ENCODE measurements at places on chromosomes 7 and 10.

GRCh38 chr7:92397542-92397941, 49.7 kb upstream of the GATAD1 start:
- DNase-seq, result no peak

- DNase-seq, result no peak
Observed at GRCh38 chr7:31068006-31068675, 16.0 kb downstream of the ADCYAP1R1 start.

GRCh38 chr7:140084972-140085371, 22.2 kb upstream of the PARP12 start:
- DNase-seq, result no peak

DNA sequence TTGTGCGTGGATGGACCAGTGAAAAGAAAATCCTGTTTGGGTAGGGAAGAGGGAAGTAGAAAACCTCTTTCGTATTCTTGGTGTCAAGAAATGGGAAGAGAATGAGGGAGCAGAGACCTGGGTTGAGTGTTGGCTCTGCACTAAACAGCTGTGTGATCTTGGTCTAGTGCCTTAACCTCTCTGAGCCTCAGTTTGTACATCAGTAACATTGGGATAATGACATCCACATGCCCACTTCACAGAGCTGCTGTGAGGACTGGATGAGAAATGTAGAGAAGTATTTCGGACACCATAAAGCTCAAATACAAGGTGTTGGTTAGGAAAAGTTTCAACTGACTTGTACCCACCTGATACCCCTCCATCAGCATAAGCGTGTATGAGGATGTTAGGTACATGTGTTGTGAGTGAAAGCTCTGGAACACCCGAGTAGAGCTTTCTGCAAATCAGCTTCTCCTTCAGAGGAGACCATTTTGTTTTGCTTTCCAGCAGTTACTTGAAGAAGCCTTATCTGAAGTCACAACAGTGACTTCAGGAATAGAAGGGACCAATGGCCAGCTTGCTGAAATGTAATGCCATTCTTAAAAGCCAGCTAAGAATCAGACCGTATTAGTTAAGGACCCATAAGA, 11.2 kb downstream of the TRIM56 start:
- DNase-seq, result no peak

- DNase-seq, result no peak
Observed at GRCh38 chr10:4943821-4944220, 19.4 kb upstream of the AKR1C1 start.

DNA sequence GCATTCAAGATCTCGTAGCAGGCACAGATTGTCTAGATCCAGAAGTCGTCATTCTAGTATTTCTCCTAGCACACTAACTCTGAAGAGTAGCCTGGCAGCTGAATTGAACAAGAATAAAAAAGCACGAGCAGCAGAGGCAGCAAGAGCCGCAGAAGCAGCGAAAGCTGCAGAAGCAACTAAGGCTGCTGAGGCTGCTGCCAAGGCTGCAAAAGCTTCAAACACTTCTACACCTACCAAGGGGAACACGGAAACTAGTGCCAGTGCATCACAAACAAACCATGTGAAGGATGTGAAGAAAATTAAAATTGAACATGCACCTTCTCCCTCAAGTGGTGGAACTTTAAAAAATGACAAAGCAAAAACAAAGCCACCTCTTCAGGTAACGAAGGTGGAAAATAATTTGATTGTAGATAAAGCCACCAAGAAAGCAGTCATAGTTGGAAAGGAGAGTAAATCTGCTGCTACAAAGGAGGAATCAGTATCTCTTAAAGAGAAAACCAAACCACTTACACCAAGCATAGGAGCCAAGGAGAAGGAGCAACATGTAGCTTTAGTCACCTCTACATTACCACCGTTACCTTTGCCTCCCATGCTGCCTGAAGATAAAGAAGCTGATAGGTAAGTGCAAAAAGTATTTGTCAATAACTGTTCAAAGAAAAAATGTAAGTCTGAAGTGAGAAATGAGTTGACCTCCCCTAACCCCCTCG, 37.7 kb downstream of the CDK13 start:
- no peak for DNase-seq

DNA sequence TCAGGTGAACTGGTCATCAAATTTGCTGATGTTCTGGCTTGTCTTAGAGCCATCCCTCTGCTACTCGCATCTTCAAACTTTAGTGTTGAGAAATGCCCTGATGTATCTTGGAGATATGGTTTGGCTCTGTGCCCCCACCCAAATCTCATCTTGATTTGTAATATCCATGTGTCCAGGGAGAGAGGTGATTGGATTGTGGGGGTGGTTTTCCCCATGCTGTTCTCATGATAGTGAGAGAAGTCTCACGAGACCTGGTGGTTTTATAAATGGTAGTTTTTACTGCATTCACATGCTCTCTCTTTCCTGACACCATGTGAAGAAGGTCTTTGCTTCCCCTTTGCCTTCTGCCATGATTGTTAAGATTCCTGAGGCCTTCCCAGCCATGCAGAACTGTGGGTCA, 74.0 kb upstream of the AFAP1L2 start:
- DNase-seq, result no peak

DNA sequence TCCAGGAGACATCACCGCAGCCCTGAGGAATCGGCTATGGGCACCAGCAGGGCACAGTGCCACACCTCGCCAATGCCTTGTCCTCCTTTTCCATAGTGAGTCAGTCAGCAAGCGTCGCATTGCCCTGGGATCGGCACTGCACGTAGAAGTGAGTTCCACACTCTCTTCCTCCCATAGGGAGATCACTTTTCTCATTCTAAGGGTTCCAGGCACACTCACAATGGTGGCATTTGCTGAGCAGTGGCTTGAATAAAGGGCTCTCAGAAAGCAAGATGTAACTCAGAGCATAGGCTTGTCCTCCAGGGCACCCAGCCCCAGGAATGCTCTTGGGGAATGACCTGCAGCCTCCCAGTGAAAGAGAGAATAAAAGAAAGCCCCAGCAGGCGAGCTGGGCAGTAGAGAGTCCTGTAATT, 1.1 kb upstream of the VIM start:
- no peak for DNase-seq

GRCh38 chr7:37952240-37952639, 31.8 kb downstream of the EPDR1 start:
- DNase-seq, result no peak

DNA sequence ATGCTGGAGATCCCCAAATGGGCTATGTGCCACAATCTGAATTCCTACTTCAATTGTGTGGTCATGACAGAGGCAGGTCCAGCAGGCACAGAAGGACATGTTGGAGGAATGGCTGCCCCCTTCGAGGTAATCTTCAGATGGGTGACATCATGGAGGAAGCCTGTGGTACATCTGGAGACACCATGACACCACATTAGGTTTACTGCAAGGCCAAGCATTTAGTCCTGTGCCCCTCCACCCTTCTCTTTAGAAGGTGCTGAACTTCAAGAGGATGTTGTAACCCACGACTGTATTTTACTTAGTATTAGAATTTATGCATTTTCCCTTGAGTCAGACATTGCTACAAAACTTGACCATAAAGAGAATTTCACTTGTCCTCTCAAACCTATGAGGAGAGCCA, 75.1 kb upstream of the DDC start:
- DNase-seq, result no peak

DNA sequence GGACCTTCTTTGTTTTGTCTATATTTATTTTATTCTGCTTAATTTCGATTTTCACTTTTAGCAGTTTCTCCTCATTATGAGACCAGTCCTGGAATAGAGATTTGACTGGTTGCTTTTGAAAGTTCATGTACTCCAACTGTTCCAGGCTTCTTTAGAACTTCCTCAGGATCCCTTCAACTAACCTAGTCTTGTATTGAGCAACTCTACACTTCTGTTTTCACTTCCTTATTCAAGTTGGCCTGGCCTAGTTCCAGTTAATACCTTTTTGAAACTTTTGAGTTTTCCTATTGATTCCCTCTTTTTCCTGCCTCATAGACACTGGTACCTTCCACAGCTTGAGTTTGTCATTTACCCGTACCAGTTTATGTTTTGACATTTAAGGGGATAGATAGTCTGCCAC, 421.7 kb downstream of the ATRNL1 start:
- DNase-seq, result no peak

- no peak for DNase-seq
Observed at GRCh38 chr7:42902331-42902730, 9.5 kb downstream of the C7orf25 start.

GRCh38 chr7:138900035-138900828, 81.0 kb downstream of the KIAA1549 start:
- no peak for DNase-seq

DNA sequence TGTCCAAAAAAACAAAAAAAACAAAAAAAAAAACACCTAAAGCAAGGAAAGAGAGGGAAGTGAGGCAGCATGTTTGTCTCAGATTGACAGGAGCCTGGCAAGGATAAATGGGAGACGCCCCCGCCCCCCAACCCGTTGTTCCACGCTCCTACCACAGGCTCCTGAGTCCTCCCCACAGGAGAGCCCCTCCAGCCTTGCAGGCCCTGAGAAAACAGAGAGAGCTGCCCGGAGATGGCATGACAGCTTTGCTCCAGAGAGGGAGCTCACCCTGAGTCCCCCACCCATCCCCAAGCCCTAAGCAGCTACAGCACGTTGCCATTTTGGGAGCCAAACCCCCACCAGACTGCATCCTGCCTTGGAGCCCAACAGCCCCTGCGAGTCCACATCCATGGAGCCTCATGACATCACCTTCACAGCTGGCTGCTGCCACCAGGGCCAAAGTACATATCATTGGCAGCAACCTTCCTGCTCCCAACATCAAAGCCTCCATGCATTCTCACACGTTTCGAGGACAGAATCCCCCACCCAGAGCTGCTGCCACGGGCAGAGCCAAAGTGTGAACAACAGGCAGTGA, 1283.3 kb downstream of the TYW1 start:
- no peak for DNase-seq

- DNase-seq, result no peak
Observed at GRCh38 chr7:139181404-139181803, 49.6 kb upstream of the UBN2 start.

GRCh38 chr7:98456866-98457265, 56.0 kb upstream of the BAIAP2L1 start:
- DNase-seq, result no peak

GRCh38 chr7:132117636-132118035, 458.6 kb downstream of the PLXNA4 start:
- no peak for DNase-seq

DNA sequence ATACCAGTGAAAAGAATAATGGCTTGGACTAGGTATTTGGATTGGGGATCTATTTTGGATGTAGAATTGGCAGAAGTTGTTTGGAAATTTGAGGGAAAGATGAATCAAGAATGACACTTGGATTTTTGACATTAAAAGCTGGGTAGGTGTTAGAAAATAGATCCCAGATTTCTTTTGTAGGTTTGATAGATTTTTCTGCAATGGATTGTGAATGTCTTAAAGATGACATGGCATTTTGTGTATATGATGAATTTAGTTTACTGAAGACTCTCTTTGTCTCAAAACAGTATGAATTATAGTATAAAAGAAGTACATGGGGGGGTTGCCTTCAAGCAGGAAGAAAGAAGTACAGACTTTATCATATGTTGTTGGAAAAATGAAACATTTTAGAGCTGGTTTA, 75.8 kb downstream of the MPLKIP start:
- no peak for DNase-seq

DNA sequence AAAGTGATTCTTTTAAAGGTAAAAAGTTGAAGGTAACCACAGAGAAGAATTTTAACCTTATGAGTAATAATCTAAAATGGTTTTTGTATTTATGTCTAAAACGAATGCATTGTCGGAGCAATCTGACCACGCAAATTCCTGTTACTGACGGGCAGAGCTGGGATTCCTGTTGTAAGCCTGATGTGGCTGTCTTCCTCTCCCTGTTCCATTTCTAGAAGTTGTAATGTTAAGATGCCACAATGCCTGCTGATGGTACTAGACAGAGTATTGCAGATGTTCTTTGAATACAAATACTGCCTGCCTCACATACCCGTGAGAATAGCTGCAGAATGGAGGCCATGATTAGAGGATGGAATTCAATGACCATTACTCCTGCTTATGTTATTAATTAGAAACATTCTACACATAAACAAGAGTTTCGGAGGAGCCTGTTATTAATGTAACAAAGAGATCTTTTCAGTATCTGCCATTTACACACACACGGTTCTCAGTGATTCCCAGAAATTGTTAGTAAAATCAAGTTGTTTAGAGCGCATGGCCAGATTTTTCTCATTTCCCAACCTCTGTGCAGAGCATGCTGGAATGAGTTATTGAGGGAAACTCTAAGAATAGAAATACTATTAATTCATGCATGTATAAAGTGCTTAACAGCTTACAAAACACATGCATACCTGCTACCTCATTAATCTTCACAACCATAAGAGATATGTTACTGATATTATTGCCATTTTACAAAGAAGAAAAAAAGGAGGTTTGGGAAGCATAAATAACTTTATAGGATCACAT, 196.8 kb downstream of the PTN start:
- DNase-seq, result no peak

DNA sequence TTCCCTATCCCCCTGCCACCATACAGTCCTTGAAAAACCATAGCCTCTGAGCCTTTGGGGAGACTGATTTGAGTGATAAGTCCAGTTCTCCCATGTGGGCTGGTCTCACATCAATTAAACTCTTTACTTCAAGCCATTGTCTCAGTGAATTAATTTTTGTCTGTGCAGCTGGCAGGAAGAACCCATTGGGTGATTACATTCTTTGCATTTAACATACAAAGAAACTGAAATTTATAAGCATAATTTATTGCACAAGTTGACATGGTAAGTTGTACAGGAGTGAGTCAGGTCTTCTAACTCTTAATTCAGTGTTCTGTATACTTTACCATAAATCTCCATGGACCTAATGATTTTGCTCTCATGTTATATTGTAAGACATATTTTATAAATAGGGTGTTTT, 1613.0 kb upstream of the LRRTM3 start:
- no peak for DNase-seq

- DNase-seq, result no peak
Observed at GRCh38 chr10:132151286-132151950, 35.3 kb upstream of the DPYSL4 start.

DNA sequence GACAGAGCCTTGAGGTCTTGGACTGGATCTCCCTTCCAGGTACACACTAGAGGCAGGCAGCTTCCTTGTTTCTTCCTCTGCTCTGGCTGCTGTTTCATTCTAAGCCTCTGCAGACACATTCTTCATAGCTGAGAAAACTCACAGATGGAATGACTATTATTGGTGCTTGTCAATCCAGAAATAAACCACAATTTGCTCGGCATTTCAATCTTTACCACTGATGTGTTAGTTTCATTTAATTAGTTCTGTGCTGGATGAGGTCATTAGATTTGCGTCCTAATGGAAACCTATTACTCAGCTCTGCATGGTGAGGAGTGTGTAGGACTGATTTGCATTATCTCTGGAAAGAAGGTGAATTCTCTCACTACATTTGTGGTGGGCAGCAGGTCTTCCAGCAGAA, 392.5 kb downstream of the NRG3 start:
- DNase-seq, result no peak

DNA sequence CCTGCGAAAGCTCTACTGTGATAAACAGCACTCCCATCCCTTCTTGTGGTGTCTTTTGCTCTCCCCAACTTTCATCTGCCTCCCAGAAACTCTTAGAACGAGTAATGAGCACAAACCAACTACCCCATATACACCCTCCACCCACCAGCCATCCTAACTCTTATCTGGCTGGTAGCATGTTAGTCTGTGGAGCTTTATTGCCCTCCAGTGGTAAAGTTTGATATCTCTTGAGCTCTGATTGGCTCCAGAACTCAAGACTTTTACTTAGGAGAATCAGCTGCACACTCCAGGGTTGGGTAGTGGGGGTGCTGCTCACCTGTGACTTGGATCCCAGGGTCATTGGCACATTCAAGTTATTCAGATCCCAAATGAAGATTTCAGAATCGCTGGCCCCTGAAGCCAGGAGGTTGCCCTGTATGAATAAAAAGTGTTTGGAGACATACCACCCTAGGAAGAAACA, 10.9 kb downstream of the SEC31B start:
- no peak for DNase-seq

GRCh38 chr10:117980216-117980615, 66.5 kb downstream of the RAB11FIP2 start:
- no peak for DNase-seq
